Left colon (tissue), 2 donors: ENCODE measurements at places on chromosomes 2 and 18. TPM values are rescaled to one million over a fixed set of nuclear protein-coding genes. Genes with fewer than 3 reads are reported as not detected.

PAX3 gene
- total RNA-seq = not detected

GRCh38 chr2:74198023-74198460 is 373 bp upstream of the MTHFD2 start:
- no peak for DNase-seq

DNA sequence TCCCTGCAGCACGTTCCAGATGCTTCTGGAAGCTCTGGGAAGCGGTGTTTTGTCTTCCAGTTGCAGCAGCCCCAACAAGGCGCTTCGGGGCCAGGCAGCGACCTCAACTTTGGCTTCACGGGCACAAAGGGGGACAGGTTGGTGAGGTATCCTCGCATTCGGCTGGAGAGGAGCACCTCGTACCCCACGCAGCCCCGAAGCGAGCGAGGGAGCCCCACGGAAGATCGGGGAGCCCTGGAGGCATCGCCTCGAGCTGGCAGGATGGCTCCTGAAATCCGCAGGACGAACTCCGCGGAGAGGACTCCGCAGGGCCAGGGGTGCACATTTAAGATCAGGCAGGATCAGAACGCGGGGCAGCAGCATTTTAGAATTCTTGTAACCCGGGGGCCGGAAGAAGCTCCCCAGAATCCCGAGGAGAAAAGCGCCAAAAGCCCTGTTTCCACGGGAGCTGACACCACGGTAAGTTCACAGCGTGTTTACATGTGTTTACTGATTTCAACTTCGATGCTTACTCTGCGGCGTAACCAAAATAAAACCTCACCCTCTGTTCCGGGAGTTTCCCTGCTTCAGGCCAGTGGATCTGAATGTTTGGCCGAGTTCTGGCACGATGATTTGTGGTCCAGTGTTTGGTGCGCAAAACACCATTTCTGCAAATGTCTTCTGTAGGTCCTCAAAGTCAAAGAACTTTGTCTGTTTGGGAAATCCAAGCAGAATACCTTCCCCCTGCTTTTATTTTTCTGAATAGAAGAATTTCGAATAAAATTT is 212.5 kb downstream of the NEDD4L start:
- DNase-seq = no peak

- DNase-seq = no peak
These were observed 234.2 kb downstream of the TTC32 start for GRCh38 chr2:19667536-19667949.

NT5DC4 gene
- not detected for total RNA-seq

- no peak for DNase-seq
These were observed 961.5 kb upstream of the ZEB2 start for GRCh38 chr2:145481334-145481922.

DNA sequence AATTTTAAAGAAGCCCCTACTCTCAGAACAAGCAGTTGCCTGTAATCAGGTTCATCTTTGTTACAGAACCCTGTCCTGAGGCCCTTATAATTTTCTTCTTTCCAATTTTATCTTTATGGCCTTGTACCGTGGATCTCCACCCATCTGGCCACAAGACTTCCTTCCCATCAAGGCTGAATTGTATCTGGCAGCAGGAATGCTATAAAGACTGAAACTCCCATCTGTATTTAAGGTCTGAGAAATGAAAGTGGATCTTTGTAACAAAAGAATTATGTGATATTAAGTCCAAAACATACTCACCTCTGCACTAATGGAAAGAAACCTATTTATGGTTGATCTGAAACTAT is 91.8 kb downstream of the METTL8 start:
- DNase-seq = no peak

- DNase-seq = no peak
These were observed 11.4 kb upstream of the EPB41L5 start for GRCh38 chr2:120001471-120001870.

DNA sequence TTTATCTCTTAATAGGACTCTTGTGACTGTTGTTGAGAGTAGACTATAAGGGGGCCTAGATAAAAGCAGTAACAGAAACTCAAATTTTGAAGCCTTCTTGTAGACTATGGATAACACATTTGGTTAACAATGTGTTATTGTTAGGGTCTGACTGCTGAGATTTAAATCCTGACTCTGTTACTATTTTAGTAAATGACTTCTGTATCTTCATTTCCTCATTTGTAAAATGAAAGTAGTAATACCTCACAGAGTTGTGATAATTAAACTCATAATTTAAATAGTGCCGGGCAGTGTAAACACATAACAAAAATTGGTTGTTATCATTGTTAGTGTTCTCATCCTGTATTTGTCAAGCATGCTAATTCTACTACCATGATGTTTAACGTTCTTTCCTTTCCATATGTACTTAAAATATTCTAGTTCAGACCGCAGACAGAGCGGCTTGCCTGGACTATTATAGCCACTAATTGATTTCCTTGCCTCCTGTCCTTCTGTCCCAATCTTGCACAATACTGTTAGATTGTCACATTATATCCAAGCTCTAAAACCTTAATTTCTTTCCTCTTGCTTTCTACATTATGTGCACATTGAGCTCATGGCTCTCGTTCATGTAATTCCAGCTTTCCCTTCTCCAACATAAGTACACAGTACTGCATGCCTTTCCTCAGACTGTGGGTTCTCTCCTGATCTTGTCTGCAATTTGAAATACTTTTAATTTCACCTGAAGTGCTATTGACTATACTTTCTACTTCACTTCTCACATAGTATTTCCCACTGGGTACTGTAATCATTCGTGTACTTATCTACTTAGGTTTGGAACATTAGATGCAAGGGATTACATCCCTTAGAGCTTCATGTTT is 48.4 kb downstream of the RBBP8 start:
- DNase-seq = no peak

CYP27A1 gene
- total RNA-seq = 28.1 TPM

DNA sequence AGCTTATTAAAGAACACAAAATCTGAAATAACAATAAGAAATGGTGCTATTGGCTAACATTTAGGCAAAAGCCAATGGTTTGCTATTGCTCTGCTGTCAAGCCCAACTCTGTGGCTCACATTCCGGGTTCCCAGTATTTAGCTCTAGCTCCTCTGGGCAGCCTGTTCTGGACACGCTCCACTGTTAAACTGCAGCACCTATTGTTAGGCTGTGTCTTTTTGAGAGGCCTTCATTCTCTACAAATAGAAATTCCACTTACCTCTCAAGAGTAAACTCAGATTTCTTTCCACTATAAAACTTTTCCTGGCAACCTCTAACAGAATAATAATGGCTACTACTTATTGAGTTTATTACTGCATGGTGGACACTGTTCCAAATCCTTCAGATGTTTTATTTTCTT is 3.7 kb upstream of the KLHL14 start:
- no peak for DNase-seq

DNA sequence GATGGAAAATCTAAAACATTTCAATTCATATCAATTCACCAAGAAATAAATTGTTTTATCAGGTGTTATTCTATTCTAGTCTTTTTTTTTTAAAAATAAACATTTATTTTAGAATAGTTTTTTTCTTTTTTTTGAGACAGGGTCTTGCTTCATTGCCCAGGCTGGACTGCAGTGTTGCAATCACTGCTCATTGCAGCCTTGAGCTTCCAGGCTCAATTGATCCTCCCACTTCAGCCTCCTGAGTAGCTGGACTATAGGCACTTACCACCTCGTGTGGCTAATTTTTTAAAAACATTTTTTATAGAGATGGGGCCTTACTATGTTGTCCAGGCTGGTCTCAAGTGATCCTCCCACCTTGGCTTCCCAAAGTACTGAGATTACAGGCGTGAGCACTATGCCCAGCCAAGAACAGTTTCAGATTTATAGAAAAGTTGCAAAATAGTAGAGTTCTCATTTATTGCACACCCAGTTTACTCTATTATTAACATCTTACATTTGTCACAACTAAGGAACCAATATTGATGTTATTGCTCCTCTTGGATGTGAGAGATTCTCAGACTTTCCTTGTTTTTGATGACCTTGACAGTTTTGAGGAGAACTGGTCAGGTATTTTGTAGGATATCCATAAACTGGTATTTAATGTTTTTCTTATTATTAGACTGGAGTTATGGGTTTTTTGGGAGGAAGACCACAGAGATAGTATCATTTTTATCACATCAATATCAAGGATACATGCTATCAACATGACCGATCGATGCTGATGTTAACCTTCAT is 29.9 kb downstream of the PDE6D start:
- no peak for DNase-seq
